Hematopoietic multipotent progenitor cell treated with erythropoietin and hydrocortisone succinate and interleukin-3 and kit ligand, for 4 days (in vitro differentiated cells): ENCODE measurements at places on chromosomes 1 and 21.

DNA sequence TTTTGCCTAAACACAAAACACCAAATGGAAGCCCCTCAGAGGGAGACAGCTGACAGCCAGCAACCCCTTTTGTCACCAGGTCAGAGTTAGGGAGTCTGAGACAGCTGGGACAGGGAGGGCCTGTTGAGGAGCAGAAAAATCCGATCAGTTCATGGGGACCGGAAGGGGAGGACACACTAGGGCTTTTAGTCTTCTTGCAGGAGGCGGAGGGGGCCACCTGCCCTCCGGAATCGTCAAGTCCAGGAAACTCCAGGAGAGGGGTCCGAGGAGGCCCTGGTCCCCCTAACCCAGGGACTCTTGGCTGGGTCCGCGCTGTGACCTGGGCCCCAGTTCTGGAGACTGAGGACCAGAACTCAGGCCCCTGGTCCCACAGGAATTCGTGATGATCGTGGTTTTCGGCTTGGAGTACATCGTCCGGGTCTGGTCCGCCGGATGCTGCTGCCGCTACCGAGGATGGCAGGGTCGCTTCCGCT, 34.2 kb downstream of the KCNQ4 start:
- DNase-seq: no peak

DNA sequence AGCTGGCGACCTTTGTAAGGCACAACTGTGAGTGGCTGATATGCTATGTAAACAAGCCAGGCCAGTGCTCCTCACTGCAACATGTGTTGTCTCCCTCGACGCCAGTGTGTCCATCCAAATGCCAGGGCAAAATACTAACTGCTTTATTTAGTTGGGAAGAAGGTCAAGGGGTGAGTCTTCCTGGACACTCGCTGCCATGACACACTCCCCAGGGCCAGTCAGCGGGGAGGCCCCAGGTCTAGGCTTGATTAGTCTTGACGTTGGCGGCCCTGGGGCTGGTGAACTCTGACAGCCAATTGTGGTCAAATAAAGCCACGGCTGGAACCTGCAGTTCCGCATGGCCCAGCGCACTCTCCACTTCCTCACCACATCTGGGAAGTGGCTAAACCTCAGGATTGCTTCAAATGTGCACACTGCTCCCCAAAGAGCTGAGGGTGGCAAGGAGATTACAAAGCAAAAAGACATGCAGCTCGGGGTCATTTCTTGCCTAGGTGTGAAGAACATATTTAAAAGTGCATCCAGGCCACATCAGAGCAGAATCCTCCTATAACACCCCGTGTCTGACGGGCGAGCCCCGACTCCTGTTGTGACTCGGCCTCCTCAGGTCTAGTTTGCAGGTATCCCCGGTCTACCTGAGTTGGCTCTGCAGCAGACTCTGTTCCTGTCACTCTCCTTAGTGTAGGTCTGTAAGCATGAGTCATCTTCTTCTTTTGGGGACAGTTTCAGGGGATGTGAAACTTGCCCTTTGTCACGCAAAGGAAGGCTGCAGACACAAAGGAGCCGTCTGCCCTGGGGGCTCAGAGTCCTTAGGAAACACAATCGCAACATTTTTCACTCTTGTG, 183.5 kb downstream of the RUNX1 start:
- DNase-seq: peak; percentile 84

DNA sequence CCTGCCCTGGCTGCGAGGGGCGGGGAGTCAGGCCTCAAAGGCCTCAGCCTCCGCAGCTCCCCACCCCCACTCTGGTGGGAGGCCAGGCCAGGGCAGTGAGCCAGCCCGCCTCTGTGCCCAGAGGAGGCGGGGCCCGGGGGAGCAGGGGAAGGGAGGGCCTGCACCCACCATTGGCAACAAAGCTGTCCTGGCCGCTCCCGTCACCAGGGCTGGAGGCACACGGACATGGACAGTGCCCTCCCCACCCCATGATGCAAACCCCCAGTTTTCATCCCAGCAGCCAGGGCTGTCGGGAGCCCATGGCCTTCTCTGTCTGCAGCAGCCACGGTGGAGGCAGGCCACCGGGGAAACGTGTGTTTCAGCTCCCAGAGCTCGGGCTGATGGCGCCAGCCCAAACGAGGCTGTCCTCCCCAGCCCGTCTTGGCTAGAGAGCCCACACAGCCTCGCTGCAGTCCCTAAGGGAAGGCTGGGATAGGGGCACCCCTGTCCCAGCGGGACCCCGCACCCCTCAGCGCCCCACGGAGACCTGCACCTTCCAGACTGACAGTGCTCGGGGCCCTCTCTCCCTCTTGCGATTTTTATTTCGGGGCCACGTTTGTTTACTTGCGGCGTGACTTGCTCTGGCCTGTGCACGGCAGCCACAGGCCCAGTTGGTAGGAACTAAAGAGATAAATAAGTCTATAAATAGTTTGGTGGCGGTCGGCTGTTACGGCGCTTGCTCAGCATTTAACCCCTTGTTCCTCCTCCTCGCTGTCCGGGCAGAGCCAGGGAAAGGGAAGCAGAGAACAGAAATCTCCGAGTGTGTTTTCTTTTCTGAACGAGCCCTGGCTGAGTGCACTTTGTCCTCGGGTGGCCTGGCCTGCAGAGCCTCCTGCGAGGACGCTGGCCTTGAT, 101.8 kb downstream of the PRDM16 start:
- DNase-seq: peak; percentile 93

DNA sequence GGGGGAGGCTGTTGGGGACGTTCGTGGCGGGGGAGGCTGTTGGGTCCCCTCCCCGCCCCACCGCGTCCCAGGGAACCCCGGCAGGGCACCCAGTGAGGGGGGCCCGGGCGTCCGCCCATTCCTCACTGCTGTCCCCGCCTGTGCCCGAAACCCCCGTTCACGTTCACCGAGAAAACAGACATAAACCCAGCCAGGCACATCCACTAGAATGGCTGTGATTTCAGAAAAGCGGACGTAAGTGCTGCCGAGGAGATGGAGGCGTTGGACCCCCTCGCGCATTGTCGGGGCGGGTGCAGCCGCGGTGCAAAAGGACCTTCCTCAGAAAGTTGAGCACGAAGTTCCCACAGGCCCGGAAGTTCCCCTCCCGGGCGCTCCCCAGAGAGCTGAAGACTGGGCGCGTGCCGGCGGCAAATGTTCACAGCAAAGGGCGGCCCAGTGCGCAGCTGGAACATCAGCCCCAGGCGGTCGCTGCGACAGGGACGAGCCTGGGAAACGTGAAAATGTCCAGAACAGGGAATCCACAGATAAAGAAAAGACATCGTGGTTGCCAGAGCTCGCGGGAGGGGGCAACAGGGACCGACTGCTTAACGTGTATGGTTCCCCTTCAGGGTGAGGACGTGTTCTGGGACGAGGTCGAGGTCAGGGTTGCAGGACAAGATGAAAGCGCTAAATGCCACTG, 18.5 kb upstream of the SAMD11 start:
- peak; percentile 53 for DNase-seq

- DNase-seq: no peak
These were observed 471.7 kb upstream of the ADGRL2 start for GRCh38 chr1:81329041-81329440.

- no peak for DNase-seq
These were observed 1.6 kb downstream of the EPS8L3 start for GRCh38 chr1:109762039-109762585.

- DNase-seq: peak; percentile 53
These were observed 133.4 kb upstream of the FGGY start for GRCh38 chr1:59163268-59164092.

GRCh38 chr1:29368936-29369932, 132.9 kb downstream of the PTPRU start:
- DNase-seq: no peak

- peak; percentile 95 for DNase-seq
These were observed 582 bp downstream of the ORC1 start for GRCh38 chr1:52403566-52404115.

DNA sequence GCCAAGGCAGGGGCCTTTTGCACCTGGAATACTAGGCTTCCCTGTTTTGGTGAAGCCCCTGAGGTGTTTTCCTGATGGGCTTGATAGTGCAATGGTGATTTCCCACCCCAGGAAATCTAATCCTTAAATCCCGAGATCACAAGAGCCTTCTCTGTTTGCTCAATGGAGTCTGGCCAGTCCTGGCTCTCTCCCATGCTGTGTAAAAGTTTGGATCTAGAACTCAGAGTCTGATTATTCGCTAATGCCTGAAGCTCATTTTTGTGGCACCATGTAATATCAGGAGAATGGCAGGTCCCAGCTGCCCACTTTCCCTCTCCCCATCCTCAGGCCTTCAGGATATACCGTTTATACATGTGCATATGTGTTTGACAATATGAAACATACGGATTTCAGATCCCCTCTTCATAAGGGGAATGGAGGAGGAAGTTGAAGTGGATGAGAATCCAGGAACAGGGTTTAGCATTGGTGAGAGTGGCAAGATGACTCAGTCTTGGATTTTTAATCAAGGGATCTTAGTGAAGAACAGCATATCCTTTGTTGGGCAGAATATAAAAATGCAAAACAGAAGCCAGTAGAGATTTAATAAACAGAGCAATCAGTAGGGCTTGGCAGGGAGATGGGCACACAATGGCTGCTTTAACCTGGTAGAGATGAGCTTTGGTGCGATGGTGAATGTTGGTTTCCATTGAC, 62.1 kb downstream of the CLIC6 start:
- DNase-seq: no peak

GRCh38 chr1:175891783-175892309, 148.5 kb upstream of the TNR start:
- DNase-seq: no peak

GRCh38 chr1:65791801-65792668, 660 bp upstream of the PDE4B start:
- DNase-seq: peak; percentile 3

DNA sequence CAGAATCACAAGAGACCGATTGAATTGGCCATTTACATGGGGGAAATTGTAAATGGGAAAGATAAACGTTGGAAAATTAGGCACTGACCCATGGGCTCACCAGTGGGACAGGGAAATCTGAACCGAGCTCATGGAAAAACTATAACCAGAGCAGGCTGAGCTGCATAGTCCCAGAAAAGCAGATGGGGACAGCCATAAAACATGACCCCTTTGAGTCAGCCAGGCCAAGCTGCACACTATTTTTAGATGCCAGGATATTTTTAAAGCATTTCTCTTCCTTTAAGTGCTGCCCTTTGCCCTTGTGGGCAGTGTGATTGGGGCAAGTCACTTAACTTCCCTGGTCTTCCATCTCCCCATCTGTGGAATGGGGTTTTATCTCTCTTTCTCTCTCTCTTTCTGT, 184.1 kb downstream of the FOXD2 start:
- DNase-seq: no peak

DNA sequence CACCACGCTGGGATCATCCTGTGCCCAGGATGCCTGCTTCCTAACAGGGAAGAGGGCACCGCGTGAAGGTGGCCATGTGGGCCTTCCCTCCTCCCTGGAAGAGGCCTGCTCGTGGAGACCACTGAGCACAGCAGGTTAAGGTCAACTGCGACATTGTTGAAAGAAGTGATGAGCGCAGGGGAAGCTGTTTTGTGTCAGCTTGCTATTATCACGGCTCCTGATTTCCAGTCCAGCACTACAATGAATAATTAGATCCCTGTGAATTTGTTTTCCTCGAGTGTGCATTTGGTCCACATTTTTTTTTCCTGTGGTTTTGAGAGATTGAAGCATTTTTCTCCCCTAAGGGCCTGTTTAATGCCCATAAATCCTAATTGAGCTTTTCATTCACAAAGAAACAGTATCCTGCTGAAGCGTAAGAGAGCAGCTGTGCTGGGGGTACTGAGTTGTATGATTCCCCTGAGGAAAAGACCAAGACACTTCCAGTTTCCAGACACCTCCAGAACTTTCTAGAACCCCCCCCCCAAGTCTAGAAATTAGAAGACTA, 204.9 kb downstream of the KCNJ6 start:
- no peak for DNase-seq

DNA sequence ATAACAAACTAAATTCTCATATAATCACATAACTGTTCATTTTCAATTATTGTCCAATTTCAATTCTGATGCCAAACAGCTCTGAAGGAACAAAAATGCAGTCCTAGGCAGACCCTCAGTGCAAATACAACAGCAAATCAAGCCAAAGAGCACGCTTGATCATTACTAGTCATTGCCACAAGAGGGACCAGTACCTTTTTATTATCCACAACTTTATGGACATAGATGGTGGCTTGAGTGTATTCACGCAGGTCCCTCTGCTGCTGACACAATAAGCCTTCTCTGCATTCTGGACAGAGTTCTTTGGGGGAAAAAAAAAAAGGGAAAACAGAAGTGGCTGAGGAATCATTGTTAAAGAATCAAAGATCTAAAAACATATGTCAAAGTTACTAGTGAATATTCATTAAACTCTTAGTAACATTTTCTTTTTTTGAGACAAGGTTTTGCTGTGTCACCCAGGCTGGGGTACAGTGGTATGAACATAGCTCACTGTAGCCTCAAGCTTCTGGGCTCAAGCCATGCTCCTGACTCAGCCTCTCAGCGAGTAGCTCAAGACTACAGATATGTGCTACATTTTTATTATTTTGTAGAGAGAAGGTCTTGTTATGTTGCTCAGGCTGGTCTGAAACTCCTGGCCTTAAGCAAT, 34.3 kb upstream of the RAP1GAP start:
- DNase-seq: peak; percentile 85

- DNase-seq: no peak
These were observed 128.4 kb upstream of the MROH9 start for GRCh38 chr1:170806961-170807360.

- DNase-seq: no peak
These were observed 26.1 kb upstream of the SLC19A1 start for GRCh38 chr21:45568383-45568782.

DNA sequence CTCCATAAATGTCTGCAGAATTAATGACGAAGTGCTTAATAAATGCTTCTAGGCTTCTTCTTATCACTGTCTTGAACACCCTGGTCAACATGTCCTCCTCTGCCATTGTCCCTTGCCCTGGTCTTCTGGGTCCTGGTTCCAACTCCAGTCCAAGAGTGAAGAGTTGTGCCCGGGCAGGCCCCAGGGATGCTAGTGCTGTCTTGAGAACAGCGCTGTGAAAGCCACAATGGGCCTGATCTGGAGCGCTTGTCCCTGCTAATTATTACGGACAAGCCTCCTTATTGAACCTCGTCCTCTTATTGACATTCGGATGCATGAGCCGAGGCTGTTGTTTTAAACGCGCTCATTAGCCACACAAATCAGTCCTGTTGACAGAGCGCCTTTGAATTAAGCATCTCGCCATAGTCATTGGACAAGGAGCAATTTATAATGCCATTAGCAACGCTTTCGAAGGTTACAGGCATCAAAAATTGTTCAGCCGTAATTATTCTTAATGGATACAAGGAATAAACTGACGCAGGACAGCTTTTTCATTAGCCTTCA, 211.6 kb upstream of the POU3F1 start:
- DNase-seq: no peak
